AG10803 (cell line): ENCODE measurements at places on chromosomes 2 and 18.

GRCh38 chr2:105328281-105329196, 996 bp downstream of the TGFBRAP1 start:
- peak; percentile 55 for DNase-seq

- peak; percentile 36 for DNase-seq
Measured at GRCh38 chr18:63867368-63868125, 20.0 kb upstream of the SERPINB2 start.

- peak; percentile 100 for DNase-seq
Measured at GRCh38 chr2:100742277-100743254, 77.4 kb upstream of the NPAS2 start.

GRCh38 chr2:237616734-237617586, 10.4 kb upstream of the LRRFIP1 start:
- DNase-seq = peak; percentile 92

GRCh38 chr2:28546242-28546641, 50.4 kb downstream of the PLB1 start:
- DNase-seq = no peak

DNA sequence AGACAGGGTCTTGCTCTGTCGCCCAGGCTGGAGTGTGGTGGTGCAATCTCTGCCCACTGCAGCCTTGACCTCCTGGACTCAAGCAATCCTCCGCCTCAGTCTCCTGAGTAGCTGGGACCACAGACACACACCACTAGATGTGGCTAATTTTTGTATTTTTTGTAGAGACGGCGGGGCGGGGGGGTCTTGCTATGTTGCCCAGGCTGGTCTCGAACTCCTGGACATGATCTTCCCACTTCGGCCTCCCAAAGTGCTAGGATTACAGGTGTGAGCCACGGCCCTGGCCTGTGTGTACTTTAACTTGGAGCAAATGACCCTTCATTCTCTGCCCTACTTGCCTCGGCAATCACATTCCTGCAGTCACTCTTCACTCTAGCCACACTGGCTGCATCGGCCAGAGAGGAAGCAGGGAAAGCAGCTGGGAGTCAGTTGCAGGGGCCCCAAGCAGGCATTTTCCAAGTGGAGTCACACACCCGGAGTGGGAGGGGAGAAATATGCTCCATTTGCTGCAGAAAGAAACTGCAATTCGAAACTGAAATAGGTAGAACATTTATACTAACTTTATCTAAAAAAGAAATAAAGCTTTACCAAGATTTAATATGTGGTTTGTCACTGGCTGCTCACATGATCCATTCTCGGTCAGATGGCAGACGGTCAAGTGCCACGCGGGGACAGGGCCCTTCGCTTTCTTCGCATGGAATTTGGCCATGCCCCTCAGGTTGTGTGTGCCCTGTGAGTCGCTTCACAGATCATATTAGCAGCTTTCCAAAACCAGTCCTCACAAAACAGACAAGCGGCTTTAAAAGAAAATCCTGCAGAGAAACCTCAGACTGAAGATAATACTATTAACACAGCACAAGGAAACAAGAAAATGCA, 37.1 kb downstream of the FAM161A start:
- DNase-seq = no peak

- DNase-seq = no peak
Measured at GRCh38 chr2:45888641-45889040, 237.2 kb downstream of the PRKCE start.

- DNase-seq = no peak
Measured at GRCh38 chr2:158750458-158751125, 44.5 kb upstream of the DAPL1 start.

DNA sequence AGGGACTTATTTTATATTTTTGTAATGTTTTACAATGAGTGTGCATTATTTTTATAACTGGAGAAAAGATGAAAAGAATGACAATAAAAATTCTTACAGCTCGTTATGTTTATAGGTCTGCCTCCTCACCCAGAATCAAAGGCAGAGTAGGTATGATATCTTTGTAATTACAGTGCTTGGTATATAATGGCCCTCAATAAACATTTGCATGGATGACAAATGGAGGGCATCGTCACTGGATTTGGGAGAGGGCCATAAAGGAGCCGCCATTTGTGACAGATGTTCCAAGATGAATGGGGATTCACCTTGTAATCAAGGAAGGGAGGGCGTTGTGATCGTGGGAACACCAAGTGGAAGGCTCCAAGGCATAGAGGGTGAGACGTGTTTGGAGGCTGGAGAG, 22.6 kb upstream of the GIGYF2 start:
- DNase-seq = no peak

- DNase-seq = no peak
Measured at GRCh38 chr2:240210198-240210965, 69.9 kb upstream of the OTOS start.

- peak; percentile 57 for DNase-seq
Measured at GRCh38 chr2:164976301-164976700, 21.0 kb upstream of the SLC38A11 start.

- no peak for DNase-seq
Measured at GRCh38 chr2:38517284-38517683, 85.4 kb downstream of the HNRNPLL start.

- DNase-seq = no peak
Measured at GRCh38 chr18:59959606-59960005, 59.8 kb downstream of the PMAIP1 start.

GRCh38 chr2:12120281-12121150, 374.1 kb downstream of the LPIN1 start:
- peak; percentile 70 for DNase-seq

- no peak for DNase-seq
Measured at GRCh38 chr2:88016960-88017779, 823 bp upstream of the RNU2-63P start.

DNA sequence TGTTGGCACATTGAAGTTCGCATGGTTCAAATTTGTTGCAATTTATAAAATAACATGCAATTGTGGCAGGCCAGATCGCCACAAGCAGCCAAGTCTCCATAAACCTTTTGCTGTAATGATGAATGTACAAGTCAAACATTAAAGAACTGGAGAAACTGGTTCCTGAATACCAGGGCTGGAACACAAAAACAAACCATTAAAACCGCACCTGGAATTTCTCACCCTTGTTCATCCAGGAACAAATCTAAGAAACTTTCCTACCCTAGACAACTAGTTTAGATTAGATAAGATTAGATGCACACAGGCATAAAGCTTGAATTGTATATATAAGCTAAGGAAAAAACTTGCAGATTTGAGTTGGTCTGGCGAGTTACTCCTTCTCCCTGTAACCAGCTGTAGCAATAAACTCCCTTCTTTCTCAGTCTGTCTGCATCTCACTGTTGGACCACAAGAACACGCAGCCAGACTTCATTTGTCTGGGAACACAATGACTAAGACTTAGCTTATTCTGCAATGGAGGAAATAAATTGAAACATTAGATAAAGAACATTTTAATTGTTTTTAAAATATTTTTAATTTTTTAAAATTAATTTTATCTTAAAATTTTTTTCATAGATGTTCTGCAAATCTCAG, 1835.5 kb upstream of the LRRTM1 start:
- DNase-seq = no peak

DNA sequence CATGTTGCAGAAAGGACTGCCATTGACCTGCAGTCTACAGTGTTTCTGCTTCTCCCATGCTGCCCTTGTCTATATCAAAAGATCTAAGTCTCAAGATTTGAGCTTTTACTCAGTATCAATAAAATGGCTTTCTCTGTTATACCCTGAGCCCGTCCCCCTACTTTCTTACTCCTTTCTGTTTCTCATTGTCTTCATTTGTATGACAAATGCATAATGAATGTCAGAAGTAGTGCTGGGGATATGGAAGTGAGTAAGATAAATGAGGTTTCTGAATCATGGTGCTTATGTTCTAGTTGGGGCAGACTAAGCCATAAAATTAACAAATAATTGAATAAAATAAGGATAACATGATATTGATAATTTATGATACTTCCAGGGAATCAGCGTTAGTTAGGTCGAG, 128.6 kb downstream of the PARD3B start:
- peak; percentile 22 for DNase-seq

- peak; percentile 92 for DNase-seq
Measured at GRCh38 chr2:28621172-28622100, 125.6 kb downstream of the PLB1 start.

- peak; percentile 83 for DNase-seq
Measured at GRCh38 chr2:220143336-220143735, 515.9 kb downstream of the SLC4A3 start.

DNA sequence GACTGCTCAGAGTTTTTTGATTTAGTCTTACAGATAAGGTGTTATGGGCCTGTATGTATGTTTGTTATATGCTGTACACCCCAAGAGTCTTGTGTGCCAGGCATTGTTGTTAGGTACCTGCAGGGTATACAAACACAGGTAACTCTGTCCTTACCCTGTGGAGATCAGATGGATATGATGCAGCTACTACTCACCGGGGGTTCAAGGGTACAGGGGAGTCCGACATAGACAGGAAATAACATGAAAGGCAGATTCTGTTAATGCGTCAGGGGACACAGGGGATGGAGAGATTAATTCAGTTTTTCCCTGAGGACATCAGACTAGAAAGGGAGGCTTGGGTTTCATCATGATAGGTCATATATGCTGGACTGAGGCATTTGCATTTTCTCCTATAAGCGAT, 31.3 kb downstream of the TRAK2 start:
- no peak for DNase-seq

DNA sequence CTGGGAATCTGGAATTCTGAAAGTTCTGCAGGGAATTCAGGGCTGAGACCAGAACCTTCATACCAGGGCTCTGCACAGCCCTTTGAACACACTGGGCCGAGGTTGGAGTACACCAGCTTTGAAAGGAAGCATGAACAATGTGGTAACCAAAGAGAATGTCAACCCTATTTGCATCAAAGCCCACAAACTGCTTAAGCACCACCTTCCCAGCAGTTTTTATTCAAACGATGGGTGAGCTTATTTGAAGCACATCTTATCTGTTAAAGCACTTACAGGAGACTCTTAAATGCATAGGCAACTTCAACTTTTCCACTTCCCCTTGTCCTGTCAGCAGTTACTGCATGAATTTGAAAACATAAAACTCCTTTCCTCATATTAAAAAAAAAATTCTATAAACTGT, 96.6 kb downstream of the TXNL1 start:
- no peak for DNase-seq

- peak; percentile 49 for DNase-seq
Measured at GRCh38 chr2:65057391-65058052, 1.3 kb downstream of the CEP68 start.

DNA sequence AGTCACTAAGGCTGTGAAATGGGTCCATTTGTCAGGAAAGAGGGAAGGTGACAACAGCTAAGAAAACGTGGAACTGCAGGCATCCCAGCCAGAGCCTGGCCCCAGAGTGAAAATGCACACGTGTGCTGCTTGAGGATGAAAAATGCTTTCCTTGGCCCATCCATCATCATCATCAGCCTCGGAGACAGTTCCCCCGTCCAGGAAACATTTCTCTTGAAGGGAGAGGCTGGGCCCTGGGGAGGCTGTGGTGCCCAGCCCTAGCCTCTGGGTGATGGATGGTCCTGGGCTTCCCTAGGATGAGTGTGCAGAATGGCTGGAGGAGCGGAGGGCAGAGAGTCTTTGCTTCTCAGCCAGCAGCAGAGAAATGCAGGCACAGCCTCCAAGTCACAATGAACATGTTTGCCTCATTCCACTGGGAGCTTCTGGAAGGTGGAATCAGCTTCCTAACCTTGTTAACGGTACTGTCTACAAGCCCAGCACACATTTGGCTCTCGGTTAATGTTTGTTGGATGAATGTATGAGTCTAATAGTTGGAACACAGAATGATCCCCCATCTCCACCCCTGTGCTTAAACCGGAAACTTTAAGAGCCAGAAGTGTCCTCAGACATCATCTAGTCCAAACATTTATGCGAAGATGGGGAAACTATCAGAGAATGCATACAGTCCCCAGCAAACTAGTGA, 164.0 kb downstream of the RDH14 start:
- peak; percentile 38 for DNase-seq

GRCh38 chr18:11494107-11494506, 115.3 kb upstream of the SLC35G4 start:
- peak; percentile 74 for DNase-seq

- no peak for DNase-seq
Measured at GRCh38 chr18:80068571-80069272, 34.5 kb downstream of the RBFA start.

DNA sequence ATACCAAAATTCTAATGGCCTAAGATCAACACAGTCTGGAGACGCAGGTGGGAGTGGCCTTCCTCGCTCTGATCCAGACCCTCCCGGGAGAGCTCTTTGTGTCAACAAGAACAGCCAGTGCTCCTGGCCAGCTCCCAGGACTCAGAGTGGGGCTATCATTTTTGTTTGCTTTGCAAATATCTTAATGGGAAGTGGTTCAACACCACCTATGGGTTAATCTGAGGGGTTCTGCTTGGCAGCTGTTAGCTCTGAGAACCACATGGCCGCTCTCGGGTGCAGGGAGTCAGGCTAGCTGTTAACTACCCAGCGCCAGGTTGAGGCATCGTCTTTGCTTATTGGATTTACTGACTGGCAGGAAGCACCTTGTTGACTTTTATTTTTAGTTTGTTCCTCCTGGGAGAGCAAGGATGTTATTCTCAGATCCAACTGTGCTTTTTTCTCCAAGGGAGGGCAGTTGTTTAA, 184.8 kb upstream of the SP5 start:
- no peak for DNase-seq

- peak; percentile 68 for DNase-seq
Measured at GRCh38 chr18:9482790-9483189, 7.5 kb downstream of the RALBP1 start.

DNA sequence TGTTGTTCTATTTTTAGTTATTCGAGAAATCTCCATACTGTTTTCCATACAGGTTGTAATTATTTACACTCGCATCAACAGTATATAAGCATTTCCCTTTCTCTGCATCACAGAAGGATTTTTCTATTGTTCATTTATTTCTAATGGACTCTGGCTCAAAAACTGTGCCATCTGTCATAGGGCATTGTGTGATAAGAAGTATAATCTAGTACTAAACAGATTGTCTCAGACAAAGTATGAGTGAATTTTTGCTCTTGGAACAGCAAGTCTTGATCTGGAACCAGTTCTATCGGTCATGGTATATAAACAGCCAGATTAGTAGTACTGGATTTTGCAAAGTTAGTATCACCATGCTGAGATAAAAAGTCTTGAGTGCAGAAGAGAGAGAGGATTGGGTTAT, 145.8 kb downstream of the KIAA1328 start:
- DNase-seq = no peak

DNA sequence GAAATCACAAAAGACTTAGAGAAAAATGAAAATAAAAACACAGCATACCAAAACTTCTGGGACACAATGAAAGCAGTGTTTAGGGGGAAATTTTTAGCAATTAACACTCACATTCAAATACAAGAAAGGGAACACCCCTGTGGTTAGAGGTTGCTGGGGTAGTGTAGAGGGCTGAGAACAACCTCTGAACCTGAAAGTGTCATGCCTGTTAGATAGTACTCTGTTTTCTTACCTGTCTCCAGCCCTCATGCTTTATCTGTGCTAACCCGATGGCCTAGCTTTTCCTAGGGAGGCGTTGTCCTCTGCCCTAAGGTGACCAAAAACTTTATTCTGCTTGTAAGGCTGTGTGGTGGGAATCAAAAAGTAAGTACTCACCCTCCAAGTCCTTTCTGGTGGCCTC, 122.6 kb upstream of the OTX1 start:
- DNase-seq = no peak

DNA sequence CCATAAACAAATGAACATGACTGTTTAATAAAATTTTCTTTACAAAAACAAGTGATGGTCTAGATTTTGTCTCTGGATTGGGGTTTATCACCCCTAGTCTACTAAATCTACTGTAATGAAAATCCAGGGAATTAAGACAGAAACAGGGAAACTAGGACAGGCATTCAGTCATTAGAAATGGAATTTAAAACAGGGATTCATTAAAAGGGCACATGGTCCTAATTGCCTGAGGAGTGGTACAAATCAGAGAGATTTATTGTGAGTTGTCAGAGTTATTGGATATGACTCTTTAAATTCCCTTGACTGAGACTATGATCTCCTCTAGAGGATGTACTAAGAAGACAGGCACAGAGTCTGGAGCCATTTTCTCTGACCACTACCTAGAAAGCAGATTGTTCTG, 670.9 kb upstream of the GCFC2 start:
- DNase-seq = no peak
